NCI-H82 (cell line): ENCODE measurements at places on chromosomes 5 and 9.
A peak's percentile ranks its signal among the peaks of the same experiment; 100 is the strongest.

DNA sequence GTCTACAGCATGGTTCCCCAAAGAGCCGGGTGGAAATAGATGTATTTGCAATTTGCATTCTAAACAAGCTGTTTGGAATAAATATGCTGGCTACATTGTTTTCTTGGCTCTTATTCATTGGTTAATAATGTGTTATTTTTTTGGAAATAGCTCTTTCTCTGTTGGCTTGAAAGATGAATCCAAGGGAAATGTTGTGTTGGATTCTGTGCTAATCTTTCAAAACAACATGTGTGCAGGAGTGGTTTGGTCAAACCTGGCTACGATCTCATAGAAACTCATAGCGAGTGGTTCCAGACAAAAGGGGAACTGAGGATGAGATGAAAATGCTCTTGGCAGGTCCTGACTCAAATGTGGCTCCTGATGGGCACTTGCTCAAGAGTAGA, 63.7 kb upstream of the CXCL14 start:
- DNase-seq, result no peak

- DNase-seq, result no peak
These were observed 290.9 kb upstream of the ANKRD55 start for GRCh38 chr5:56523790-56524575.

- no peak for DNase-seq
These were observed 629 bp downstream of the ZBTB26 start for GRCh38 chr9:122930541-122931225.

- DNase-seq, result no peak
These were observed 417.2 kb upstream of the C9orf72 start for GRCh38 chr9:27990524-27990923.

DNA sequence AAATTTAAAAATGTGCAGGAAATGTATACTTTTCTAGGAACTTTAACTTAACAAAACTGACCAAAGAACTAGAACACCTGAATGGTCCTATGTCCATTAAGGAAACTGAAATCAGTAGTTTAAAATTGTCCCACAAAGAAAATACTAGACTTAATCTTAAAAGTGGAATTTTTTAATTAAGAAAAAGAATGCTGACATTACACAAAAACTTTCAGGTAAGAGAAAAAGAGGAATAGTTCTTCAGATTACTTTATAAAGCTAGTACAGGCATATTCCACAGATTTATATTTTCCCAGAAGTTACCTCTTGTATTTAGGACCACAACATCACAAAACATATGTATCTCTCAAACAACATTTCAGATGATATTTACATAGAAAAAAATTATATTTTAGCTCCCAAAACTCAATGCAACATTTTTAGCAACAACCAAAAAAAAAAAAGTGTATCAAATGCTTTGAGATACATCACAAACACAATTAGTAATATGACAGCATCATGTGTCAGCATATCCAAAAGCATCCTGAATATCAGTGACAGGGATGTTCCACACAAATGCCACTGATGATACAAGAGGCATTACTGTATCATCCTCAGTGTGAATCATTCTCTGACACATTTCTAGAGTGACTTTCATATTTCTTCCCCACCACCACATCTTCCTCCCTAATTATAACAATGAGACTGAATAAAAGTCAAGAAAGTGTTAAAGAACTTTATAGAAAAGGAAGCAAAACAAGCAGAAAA, 264.0 kb downstream of the EPB41L4A start:
- no peak for DNase-seq

- DNase-seq, result peak; percentile 64
These were observed 22.9 kb upstream of the SPATA31C2 start for GRCh38 chr9:88161144-88161543.

- DNase-seq, result peak; percentile 40
These were observed 21.8 kb upstream of the PPP2CA start for GRCh38 chr5:134247428-134248224.

GRCh38 chr5:52983731-52984636, 5.2 kb upstream of the ITGA2 start:
- DNase-seq, result no peak

DNA sequence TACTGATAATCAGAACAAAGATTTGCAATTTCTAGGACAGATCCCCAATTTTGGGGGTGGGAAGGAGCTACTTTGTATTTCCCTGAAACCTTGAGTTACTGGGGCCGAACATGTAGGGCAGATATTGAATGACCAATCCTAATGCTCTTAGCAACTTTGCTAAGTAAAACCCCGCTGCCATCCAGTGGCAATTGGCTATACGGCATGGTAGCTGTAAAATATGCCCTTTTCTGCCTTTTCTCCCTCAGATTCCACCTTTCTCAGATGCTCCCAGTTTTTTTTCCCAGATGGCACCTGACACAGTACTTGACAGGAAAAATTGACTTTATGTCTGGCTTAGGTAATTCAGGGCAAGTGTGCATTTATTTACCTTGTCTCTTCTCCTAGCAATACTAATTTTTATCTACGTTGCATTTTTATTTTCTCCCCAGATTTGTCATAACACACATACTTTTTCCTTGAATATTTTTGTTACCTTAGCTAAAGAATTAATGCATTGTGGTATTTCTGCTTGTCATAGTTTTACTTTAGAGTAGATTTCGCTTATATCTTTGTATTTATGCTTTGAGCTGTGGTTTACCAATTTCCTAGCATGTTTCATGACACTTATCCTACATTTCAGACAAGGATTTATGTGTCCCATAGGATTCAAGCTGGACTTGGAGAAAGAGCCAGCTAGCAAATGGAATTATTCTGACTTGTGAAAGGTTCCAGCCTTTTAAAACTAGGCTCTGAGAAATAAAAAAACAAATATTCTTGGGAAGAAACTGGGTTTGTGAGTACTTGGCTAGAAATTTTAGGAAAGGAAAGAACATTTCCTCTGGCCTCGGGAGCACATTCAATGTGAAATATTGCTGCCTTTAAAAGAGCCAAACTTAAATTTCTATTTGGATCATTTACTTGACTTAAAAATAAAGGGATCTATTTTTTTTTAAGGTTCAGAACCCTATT, 37.4 kb downstream of the PIK3R1 start:
- DNase-seq, result peak; percentile 82

DNA sequence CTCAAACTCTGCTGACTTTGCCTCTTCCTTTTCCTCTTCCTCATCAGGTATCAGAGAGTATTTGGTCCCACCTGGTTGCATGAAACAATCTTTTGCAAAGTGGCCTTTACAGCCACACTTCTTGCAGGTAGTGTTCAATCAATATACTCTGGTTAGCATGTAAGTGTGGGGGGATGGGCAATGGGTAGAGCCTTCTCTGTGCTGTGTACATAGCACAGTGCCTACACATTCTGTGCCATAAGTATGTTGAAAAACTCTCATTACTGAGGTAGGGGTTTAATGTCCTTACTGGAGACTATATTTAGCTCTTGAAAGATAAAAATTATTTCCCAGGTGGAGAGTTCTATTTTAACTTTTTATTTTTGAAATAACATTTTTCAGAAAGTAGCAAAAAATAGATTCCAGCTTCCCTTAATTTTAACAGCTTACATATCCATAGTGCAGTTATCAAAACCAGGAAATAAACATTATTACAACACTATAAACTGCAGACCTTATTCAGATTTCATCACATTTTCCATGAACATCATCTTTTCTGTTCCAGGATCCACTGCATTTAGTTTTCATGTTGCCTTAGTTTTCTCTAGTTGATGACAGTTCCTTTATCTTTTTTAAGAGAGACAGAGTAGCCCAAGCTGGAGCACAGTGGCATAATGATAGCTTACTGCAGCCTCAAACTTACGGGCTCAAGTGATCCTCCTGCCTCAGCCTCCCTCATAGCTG, 15.1 kb downstream of the TTC1 start:
- no peak for DNase-seq

DNA sequence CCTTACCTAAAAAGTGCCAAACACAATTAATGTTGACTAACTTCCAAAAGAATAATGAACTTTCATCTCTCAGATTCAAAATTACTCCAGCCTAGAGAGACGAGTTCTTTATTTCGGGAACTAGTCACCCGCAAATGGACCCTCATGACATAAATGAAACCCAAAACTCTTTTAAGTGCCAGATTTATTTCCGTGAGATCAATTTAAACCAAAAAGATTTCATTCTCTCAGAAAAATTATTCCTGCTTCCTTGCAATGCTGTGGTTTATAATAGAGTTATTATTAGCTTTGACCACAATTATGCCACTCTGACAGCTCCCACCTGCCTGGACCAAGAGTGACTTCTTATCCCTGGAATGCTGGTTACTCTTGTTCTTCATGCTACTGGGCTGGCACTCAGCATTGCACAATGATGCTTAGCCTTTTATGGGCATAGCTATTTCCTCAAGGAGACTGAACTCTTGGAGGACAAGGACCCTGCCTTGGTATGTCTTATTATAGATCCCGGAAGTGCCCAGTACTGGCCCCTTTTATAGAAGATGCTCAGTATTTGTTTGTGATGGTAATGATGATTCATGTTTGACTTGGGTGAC, 183.5 kb downstream of the SNX18 start:
- DNase-seq, result no peak

GRCh38 chr9:94805585-94805984, 79.1 kb downstream of the AOPEP start:
- DNase-seq, result no peak

DNA sequence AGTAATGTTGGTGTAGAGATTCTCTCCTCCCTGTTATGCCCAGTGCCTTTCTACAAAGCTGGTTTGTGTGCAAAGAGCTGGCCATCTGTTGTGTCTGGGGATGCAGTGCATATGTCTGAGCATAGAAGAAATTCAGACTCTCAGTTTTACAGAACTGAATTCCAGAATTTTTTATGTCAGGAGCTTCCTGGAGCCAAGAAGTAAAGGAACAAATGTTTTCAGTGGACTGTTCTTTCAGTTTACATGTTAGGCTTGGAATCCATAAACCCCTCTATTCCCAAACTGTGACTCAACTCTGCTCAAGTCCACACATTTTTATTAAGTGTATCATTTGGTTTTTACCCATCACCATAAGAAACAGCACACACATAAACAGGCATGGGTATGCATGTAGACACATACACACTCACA, 366.0 kb downstream of the BRINP1 start:
- peak; percentile 50 for DNase-seq

DNA sequence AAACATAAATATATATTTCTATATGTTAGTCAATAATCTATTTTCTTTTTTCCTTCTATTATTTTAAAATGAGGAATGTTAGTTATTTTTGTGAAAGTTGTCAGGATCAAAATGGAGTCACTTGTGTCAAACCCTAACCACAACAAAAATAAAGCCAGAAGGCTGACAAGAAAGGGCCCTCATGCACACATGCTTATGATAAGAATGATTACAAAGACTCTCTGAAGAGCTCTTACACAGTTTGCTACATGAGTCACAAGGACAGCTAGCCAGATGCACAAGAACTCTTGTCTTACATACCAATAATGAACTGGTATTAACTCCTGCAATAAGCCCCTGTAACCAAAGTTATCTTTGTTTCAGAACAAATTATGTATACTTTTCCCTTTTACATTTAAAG, 64.7 kb downstream of the GGTA1 start:
- DNase-seq, result no peak

DNA sequence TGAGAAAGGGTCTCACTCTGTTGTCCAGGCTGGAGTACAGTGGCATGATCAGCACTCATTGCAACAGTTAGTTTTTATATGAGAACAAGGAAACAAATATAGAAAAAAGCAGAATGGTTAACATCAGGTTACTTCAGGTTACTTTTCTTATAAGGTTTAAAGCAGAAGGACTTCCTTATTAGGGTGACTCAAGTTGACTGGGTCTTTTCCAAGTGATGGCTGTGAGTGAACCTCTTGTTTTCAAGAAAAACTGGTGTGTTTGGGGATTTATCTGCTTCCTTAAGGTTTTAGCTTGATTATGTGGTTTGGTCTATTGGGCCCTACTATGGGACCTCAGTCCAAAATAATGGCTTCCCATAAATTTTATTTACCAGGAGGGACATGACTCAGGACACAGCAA, 99.2 kb downstream of the ARRDC3 start:
- no peak for DNase-seq

GRCh38 chr5:2240118-2240904, 357.6 kb upstream of the IRX4 start:
- no peak for DNase-seq

DNA sequence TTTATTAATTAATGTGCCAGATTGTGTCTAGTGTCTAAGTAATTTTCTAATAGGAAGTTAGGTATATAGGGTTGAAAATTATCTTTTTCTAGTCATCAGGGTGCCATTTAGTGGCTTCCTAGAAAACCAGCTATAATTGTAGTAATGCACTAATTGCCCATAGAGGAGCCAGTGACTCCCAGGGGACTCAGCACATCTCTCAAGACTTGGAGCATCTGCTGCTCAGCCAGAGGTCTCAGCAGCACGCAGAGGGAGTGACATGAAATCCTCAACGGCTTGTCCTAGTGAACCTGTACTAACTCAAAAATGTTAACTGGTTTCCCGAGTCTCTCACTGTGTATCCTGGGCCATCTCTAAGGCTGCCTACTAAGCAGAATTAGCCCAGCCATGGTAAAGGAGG, 78.2 kb upstream of the MAN2A1 start:
- peak; percentile 88 for DNase-seq

- DNase-seq, result no peak
These were observed 110.2 kb downstream of the DAPK1 start for GRCh38 chr9:87607859-87608258.

GRCh38 chr5:912280-913091, 19.8 kb downstream of the TRIP13 start:
- no peak for DNase-seq

DNA sequence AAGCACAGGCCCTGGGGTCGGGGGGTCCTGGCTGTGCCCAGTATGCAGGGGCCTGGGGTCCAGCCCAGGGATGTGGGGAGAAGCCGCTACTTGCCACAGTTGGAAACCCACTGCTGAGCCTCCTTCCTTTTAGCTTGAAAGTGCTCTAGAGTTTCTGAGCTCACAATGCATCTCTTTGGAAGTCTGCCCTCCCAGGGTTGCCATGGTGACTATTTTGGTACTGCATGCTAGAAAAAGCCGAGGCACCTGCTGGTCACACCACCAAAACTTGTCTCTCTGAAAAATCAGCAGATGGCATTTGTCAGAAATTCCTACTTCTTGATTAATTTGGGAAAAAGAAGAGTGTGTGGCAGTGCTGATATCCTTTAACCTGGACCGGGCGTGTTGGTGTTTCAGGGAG, 151.8 kb downstream of the SEC61B start:
- DNase-seq, result no peak

- DNase-seq, result peak; percentile 40
These were observed 782 bp upstream of the SKP1 start for GRCh38 chr5:134177369-134178095.

DNA sequence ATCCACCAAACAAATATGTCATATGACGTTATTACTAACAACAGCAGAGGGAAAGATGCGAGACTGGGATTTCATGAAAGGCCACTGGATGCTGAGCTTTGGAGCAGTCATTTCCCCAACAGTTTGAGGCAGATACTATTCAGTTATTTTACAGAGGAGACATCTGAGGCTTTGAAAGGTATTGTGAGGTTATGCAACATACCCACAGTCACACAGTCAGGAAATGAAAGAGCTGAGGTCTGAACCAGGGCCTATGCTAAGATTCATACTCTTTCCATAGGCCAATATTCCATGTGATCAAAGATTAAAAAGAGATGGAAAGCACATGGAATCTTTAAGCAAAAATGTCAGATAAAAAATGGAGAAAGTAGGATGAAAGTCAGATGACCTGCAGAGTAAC, 63.0 kb downstream of the LPAR1 start:
- DNase-seq, result no peak

- no peak for DNase-seq
These were observed 40.4 kb downstream of the LPAR1 start for GRCh38 chr9:110997847-110998246.

- DNase-seq, result no peak
These were observed 12.5 kb downstream of the SEC61B start for GRCh38 chr9:99234618-99235017.
